Cerebellar nuclear complex (tissue), 1 donor: ENCODE measurements at places on chromosomes 5 and 9.

GRCh38 chr9:129423216-129423615, 197.7 kb downstream of the C9orf50 start:
- no peak for DNase-seq

DNA sequence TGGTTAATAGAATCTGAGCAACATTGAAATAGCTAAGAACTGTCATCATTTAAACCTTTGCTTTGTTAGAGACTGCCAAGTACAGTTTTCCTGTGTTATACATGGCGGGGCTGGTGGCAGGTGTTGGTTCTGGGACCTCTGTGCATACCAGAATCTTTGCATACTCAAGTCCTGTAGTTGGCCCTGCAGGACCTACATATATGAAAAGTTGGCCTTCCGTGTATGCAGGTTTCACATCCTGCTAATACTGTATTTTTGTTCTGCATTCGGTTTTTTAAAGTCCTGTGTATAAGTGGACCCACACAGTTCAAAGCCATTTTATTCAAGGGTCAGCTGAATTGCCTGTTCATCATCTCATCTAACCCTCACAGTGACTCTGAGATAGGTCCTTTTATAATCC, 36.4 kb downstream of the LARP1 start:
- no peak for DNase-seq

DNA sequence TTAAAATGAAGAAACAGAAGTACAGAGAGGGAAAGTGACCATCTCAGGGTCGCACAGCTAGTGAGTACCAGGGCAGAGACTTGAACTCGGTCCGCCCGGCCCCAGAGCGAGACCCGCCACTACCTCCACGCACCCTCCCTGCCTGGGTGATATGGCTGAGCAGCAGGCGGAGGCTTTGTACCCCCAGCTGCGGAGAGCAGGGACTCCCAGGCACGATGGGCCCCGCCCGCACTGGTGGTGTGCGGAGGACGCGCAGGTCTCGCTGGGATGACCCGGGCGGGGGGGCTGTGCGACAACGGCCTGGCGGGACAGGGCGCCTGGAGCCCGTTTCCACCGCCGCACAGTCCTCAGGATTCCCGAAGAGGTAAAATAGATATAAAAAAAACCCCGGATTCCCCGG, 64.7 kb upstream of the LARP1 start:
- DNase-seq = no peak

- no peak for DNase-seq
These were observed 39.6 kb downstream of the C5orf15 start for GRCh38 chr5:133928587-133929393.

DNA sequence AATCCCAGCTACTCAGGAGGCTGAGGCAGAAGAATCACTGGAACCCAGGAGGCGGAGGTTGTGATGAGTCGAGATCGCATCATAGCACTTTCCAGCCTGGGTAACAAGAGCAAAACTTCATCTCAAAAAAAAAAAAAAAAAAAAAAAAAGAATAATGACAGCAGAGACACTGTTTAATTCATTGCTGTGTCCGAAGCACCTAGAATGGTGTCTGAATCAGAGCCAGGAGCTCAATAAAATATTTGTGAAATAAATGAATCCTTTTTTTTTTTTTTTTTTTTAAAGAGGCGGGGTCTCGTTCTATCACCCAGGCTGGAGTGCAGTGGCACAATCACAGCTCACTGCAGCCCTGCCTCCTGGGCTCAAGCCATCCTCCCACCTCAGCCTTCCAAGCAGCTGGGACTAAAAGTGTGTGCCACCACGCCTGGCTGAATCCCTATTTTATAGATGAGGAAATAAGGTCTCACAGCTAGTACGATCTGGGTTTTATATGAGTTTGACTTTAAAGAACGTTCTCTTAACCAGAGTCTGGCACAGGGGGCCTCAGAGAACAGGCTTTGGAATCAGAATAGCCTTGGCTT, 47.8 kb downstream of the THOC3 start:
- DNase-seq = no peak

- DNase-seq = no peak
These were observed 153.8 kb upstream of the CYLC2 start for GRCh38 chr9:102841376-102841775.

DNA sequence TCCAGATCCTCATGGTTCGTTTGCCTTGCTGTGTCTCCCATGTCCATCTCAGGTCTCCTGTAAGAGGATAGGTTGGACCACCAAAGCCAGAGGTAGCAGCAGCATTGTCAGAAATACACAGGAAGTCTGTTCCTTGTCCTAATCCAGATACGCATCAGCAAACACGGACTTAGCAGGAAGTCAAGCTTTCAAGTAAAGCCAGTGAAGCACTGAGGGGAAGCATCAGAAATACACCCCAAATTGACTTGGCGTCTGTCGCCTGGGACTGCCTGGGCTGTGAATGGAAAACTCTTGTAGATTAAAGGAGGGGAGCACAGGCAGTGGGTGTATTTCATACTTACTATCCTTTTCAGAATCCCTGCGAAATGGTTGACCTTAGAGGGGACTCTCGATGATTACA, 171.3 kb downstream of the PSAT1 start:
- no peak for DNase-seq

DNA sequence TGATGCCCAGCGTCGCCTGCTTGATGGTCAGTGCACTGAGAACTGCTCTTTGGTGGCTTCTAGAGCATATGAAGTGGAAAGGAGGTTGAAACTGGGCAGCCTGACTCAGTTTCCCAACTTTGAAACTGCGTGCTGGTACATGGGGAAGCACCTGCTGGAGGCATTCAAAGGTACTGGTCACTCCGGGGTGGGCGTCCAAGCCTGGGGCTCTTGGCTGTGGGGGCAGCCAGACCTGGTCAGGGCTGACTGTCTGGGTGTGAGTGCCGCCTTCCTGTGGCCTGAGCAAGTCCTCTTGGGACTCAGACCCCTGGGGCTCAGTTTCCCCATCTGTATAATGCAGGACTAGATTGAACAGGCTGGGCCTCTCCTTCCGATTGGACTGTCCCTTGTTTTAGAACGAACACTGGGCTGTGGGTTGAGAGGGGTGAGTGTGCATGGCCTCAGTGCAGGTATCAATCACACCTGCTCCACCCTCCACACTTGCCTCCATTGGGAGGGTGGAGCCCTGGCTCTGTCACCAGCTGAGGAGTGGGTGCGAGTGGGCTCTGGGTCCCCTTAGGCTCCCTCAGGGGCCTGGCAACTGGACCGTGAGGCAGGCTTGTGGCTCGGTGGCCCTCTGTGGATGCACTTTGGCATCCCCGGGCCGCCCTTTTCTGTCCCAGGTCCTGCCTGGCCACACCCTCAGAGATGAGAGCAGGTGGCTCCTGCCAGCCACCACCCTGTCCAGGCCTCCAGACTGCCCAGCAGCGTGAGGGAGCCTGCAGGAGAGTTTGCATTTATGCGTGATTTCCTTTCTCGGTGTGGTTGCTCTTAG, 80.2 kb downstream of the PHF2 start:
- no peak for DNase-seq

GRCh38 chr9:19283072-19283710, 52.7 kb downstream of the DENND4C start:
- no peak for DNase-seq

DNA sequence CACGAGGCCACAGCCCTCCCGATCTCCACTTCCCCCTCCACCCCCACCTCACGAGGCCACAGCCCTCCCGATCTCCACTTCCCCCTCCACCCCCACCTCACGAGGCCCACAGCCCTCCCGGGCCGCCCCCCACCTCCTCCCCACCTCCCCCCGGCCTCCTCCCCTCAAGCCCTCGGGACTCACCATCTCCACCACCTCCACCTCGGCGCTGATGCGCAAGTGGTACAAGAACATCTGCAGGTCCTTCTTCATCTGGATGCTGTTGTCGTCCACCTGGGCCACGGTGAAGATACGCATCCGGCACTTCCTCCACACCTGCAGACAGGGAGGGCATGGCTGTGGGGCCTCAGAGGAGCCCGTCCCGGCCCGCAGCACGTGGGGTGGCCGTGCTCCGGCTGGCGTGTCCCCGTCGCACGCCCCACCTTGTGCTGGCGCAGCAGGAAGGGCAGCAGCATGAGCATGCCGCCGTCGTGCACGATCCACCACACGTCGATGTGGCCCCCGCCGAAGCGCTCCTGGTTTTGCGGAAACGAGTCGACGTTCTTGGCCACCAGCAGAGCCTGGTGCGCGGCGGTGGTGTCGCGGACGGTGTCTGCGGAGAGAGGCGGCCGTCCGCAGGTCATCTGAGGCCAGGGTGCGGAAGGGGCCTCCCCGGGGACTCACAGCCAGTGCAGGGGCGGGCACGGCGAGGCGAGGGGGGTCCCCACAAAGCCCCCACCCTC, 48.0 kb downstream of the SLC12A7 start:
- DNase-seq = no peak

DNA sequence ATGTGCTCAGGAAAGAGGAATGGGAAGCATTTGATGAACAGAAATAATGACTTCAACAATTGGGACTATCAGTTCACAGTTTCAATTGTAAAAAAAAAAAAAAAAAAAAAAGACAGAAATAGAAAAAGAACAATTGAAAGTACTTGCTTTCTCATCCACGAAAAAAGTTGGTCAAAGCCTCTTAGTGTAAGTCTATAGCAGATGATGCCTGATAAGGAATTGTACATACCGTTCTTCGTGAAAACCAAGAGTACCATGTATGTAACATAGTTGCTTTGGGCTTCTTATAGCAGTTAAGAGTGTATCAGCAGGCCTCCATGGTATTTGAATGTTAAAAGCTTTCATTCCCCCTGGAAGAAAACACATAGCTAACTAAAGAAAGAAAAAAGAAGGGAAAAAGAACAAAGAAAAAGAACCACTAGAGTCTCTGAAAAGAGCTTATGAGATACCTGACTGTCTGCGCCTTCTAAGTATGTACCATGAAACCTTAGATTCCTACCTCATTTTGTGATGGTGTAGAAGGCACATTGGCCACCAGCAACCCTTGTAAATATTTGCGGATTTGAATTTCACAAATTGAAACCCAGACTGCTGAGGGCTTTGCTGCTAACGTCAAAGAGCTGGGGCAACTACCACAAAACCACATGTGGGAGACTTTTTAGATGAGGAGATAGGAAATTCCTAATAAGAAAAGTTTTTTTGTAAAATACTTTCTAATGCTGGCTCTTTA, 75.2 kb downstream of the TMC1 start:
- DNase-seq = no peak

- no peak for DNase-seq
These were observed 357 bp downstream of the PTGDS start for GRCh38 chr9:136977649-136978072.

DNA sequence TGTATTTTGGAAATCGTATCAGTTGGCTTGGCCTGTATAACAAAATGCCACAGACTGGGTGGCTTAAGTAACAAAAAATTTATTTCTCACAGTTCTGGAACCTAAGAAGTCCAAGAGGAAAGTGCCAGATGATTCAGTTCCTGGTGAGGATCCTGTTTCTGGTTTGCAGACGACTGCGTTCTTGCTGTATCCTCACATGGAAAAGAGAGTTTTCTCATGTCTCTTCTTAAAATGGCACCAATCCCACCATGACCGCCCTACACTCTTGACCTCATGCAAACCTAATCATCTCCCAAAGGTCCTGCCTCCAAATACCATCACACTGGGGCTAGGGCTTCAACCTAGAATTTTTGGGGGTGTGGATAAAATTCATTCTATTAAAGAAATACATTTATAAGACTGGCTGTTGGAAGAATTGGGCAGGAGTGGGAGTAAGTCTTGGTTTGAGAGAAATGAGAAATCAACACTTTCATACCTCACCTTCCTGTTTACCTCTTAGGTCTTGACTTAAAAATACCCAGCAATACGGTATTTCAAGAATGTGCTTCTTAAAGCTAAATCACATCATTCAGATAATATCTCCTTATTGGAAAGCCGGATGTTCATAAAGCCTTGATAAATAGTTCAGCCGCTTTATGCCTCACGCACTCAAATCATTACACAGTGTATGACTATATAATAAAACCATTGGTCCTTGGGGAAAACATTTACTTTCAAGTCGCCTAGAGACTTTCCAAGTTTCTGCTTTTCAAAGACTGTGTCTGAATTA, 28.7 kb downstream of the PTTG1 start:
- no peak for DNase-seq

- DNase-seq = no peak
These were observed 117.9 kb downstream of the NRG2 start for GRCh38 chr5:139925216-139925562.

DNA sequence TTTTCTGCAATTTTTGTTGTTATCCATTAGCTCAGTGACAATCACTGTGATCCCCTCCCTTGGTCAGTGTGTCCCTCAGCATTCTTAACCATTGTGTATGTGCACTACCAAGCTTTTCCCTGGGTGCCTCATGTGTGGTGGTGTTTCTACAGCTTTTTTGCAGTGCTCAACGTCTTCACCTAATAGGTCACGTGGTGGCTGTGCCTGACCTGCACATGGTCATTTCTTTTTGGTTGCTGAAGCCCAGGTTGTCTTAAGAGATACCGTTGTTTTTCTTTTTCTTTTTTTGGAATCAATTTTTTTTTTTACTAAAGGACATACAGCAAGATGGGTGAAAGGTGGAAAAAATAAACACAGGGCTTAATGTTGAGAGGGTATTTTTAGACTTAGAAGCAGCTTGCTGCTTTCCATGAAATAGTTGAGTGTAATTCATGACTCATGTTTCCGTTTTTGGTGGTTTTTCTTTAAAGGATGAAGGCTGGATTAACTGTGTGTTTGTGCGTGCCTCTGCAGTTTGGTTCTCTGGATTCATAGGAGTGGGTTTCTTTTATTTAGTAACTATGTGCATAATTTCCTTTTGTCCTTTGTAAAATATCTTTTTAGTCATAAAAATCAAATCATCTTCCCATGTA, 22.2 kb downstream of the SH3GL2 start:
- peak; percentile 22 for DNase-seq

- DNase-seq = no peak
These were observed 969.6 kb upstream of the DMAC1 start for GRCh38 chr9:8769153-8769552.

DNA sequence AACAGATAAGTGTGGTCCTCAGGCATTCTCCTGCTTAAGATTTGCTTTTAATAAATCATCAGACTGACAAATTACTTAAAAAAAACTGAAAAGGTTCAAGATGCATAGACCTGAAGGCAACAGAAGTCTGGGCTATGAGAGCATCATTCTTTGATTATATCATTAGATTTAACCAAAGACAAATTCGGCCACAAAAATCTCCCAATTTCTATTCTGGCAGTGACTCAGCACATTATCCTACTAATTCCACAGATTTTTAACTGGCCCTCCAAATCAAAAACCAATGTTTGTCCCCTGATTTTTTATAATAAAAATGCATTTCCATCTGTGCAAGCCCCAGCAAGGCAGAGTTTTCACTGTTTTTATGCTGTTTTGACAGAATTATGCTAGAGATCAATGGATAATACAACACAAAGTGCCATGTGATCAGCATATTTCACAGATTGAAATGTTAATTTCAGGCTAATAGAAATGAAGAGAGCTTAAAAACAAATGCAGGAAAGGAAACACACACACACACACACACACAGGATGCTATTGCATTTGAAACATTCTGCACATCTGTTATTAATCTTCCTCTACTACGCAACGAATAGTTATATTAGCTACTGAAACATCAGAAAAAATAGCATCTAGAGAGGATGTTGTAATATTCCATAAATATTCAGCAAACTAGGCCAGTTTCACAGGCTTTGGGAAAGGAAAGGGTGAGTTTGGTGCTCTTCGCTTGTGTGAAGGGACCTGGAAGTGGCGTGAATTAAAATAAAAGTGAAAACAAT, 177.6 kb upstream of the ST8SIA4 start:
- DNase-seq = no peak

- DNase-seq = no peak
These were observed 68.2 kb upstream of the HRH2 start for GRCh38 chr5:175589714-175590113.
